ENCODE measurements at places on chromosomes 3 and 15. TPM values are rescaled to one million over a fixed set of nuclear protein-coding genes. Genes with fewer than 3 reads are reported as not detected.

DNA sequence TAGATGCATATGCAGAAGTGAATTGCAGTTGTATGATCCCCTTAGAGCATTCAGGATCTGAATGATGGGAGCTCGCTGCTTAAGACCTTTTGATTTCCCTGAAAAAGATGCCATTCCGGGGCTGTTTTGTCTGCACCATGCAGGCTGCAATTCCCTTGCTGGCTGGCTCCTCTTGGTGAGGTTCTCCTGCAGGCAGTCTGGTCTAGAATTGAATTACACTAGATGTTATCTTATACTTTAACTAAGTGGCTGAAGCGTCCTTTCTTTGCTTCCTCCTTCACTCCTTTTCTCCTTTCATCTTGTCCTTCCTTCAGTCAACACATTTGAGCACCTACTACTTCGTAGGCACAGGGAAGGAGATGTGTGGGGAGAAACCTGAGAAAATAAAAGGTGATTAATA lies 18.6 kb upstream of the MYZAP start:
- DNase-seq: no peak

The PLA2G4D gene
- total RNA-seq: not detected

- no peak for DNase-seq
These were observed 37.2 kb upstream of the DENND4A start for GRCh38 chr15:65829130-65829764.

- no peak for DNase-seq
These were observed 101.6 kb downstream of the CGNL1 start for GRCh38 chr15:57477736-57478522.

The SEMA5B gene
- 0.39 TPM for total RNA-seq

The NPAP1 gene
- not detected for total RNA-seq

The KCNMB2 gene
- not detected for total RNA-seq

The LIPH gene
- not detected for total RNA-seq

- DNase-seq: no peak
These were observed 50.9 kb upstream of the MRPL3 start for GRCh38 chr3:131553495-131554247.
